ENCODE measurements at places on chromosomes 13 and 19.

- DNase-seq = no peak
Measured at GRCh38 chr13:25657157-25657556, 285.4 kb downstream of the ATP8A2 start.

DNA sequence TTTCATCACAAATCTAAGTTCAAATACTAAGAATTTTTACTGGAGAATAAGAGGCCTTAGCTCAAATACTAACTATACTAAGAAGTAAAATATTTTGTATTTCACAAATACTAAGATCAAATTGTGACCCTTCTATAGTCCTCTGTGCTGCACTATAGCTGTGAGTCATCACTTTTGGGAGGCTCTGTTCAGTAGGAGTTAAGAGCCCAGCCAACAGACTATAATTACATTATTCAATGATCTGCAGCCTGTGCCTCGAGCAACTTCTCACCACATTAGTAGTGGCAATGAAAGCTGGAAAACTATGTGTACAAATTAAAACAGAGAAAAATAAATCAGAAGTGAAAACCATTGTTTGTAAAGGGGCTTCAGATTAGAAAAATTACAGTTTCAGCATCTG is 147.3 kb upstream of the GPC6 start:
- DNase-seq = no peak

DNA sequence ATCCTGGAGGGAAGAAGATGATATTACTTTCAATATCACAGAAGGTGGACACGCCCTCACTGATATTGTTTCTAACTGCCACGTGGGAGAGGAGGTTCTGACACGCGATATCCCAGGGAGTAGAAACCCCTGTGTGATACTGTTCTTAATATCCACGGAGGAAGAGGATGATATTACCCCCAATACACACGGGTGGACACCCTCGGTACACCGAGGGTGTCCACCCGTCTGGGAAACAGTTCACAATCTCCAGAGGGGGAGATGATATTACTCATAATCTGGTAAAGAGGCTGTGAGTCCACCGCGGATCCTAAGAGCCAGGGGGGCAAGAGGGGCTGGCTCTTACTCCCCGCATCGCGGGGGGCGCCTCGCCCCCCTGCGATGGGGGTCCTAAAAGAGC is 29.7 kb upstream of the RGCC start:
- no peak for DNase-seq

DNA sequence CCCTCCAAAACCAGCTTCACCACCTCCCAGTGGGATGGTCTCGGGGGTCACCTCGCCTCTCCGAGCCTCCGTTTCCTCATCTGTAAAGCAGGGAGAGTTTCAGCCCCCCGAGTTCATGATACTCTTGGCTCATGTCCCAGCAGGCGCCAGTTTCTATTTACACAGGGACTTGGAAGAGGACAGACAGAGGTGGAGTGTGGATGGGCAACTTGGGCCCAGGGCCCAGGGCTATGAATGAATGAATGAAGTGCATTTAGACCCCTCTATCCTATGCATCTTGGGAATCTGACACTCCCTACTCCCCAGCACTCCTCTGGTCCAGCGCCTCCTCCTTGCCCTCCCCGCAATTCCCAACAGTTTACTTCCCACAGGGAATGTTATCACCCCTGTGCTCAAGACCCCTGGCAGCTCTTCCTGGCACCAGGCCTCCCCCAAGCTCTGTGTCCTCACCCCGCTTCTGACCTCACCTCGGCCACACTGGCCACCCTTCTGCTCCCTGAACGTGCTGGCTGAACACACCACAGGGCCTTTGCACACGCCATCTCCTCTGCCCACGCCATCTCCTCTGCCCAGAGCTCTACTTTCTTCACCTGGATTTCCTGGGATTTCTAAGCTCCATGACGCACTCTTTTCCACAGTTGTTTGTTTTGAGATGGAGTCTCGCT is 4.9 kb upstream of the C2CD4C start:
- no peak for DNase-seq

DNA sequence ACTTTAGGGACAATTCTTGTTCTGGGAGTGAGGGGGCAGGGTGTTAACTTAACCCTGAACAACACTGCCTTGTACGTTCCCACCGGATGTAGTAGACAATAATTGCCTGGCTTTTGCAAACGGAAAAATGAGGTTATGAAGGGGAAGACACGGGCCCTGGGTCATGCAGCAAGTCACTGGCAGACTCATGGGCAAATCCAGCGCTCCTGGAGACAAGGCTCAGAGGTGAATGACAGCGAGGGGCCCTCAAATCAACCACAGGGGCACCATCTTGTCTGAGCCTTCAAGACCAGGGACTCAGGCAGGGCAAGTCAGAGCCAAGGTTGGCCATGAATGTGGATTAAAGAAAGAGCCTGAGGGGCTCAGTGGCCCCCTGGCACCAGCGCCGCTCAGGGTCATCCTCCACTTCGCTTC is 2.8 kb downstream of the RASA3 start:
- DNase-seq = no peak

- DNase-seq = no peak
Measured at GRCh38 chr19:44548736-44549135, 19.3 kb upstream of the CEACAM20 start.

DNA sequence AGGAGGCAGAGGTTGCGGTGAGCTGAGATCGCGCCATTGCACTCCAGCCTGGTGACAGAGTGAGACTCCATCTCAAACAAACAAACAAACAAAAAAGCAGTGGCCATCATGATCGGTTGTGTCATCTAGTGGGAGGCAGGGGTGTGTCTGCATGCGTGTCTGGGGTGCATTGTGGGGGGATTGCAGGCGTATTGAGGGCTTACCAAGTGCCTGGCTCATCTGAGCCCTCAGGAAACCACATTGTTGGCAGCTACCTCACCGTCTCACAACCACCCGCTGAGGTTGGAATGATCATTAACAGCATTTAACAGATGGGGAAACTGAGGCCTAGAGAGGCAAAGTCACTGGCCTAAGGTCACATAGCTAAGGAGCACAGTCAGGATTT is 30.5 kb downstream of the NFIC start:
- no peak for DNase-seq

DNA sequence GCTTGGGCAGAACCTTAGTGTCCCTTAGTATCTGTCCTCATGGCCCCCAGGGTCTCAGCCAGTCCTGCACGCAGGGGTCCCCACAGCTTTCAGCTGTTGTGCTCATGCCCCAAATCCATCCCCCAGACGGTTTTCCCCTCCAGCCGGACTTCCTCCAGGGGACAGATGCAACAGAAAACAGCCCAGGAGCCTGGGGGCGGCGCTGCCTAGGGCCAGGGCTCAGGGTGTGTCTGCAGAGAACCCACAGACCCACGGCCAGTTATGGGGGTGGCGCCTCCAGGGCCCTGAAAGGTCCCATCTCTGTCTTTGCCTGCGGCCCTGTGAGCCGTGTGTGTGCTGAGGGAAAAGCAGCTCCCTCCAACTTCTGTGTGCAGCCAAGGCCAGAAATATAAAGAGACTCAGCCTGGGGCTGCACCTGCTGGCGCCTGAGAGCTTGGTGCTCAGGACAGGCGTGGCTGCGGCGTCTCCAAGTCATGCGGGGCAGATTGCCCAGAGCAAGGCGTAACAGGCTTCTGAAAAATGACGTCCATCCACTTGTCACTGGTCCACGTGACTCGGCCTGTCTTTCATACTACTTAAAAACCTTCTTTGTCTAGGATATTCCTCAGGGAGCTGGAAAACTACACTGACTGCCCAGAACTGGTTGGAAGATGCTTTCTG is 22.1 kb upstream of the F7 start:
- DNase-seq = no peak

DNA sequence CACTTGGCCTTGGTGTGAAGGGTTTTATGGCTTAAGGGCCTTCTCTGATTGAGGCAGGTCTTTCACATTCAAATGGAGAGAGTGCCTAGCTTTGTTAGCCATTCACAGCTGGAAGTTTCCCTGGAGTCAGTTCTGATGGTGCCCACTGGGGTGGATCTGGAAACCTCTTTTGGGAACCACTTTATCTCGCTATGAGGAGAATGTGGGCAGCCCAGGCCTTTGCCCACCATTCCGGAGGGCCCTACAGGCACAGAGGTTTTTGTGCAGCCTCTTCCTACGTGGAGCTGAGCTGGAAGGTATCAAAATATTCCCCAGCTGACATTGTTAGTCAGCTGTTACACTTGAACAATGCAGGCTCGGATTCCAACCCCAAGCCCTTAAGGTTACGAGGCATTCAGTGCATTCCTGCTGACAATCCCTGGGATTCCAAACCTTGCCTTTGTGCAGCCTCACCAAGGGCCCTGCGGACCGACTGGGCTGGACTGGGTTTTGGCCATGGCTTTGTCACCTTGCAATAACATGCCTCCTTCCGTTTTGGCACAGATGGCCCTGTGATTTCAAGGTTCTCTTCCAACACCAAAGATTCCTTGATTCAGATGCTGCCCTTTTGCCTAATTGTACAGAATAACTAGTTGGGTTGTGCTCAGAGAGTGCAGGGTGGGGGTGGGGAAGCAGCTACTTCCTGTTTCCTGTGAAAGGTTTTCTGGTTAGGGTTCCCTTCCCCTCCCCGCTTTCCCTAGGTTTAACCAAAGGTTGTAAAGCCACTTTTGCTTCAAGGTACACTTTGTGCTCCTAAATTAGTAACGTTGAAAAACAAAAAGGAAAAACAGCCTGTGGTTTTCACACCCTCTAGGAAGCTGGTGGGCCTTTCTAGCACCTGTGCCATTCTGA is 27.0 kb downstream of the SAE1 start:
- no peak for DNase-seq

DNA sequence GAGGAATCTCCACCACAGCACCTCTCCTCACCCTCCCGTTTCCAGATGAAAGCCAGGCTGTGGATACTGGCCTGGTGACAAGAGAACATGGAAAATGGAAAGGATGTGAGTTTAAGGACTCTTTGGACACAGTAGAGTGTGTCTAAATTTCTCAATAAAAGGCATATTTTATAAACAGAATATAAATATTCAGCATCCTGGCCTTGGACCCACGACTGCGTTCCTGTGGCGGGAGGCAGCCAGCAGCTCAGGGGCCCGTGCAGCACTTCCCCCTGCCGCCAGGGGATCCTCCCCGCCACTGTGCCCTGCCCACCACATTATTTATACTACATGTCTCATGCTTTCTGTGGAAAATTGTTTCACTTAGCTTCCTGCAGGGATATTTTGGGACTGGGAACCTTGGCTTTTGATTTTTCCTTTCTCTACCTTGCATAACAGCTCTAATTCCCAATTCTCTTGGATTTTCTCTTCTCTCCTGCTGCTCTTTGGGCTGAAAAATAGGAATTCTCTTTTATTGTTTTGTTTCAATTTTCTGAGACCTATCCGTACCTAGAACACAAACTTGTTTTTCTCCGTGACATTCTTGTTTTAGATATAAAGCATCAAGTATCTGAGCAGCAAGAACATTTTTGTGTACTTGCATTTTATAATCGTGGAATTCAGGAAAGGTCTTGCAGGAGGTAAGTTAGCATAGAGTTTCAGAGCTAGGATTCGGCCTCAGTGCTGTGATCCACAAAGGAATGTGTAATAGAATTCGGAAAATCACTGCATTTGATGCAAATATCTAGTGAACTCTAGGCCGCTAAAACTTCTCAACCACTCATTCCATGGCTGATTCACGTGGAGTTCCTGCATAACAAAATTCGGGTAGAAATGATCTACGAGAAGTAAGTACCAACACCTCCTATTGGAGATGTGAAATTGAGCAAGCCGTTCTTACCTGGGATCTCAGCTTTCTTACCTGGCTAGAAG is 107.7 kb upstream of the SPATA13 start:
- no peak for DNase-seq

GRCh38 chr13:46318986-46319385 is 68.1 kb downstream of the RUBCNL start:
- DNase-seq = no peak

DNA sequence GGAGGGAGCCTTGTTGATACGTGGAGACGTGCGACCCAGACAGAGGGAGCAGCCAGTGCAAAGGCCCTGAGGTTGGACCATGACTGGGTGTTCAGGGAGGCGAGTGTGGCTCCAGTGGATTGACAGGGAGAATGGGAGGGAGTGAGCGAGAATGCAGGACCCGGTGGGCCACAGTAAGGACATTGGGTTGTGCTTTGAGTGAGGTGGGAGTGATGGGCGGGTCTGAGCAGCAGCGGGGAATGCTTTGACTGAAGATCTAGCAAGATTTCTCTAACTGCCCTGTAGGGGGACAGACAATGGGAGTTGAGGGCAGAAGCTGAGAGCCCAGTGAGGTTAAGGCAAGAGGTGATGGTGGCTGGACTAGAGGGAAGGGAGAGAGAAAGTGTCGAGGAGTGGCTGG is 7.7 kb upstream of the NANOS2 start:
- no peak for DNase-seq

GRCh38 chr19:30419568-30420180 is 47.5 kb downstream of the ZNF536 start:
- DNase-seq = no peak

- no peak for DNase-seq
Measured at GRCh38 chr19:45705115-45705514, 12.6 kb downstream of the QPCTL start.

DNA sequence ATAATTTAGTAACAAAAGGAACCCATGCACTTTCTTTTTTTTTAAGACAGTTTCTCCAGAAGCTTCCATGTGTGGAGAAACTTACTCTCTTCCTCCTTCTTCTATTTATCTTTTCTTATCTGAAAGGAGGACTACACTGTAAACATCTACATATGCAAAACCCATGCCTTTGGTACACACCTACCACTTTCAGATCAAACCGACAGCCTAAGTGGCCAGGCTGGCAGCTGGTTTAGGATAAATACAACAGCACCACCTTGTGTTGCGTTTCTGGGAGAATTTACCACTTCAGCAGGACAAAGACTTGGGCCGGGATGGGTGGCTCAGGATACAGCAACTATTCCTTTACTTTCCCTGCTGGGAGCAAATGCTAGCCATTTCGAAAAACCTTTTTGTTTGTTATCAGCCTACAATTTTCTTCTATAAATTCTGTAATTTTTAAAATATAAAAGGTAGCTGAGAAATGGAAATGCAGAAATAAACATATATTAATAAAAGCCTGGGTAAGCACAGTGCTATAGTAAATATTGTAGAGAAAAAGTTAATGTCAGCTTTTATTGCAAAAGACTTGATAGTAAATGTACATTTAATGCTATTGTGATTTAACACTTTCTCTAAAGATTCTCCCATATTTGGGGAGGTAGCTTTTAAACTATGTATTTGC is 94.0 kb upstream of the RFC3 start:
- DNase-seq = peak; percentile 42

GRCh38 chr13:104525467-104525866 is 1459.2 kb upstream of the SLC10A2 start:
- no peak for DNase-seq

- peak; percentile 95 for DNase-seq
Measured at GRCh38 chr19:1856698-1857603, 6.4 kb downstream of the KLF16 start.

DNA sequence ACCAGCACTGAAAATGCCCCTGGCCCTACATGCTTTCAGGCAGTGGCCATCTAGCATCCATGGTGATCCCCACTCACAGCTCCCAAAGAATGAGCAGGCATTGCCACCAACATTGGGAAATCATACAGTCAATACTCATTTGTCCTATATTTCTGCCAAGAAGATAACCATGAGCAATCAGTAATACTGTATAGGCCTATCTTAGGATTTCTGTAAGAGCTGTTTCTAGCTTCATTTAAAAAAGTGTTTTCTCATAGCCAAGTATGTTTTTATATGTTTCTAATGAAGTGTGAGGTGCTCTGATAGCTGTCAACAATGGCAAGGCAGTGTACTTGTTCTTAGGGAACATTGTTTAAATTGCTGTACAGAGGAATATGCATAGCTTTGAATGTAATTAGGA is 428.7 kb downstream of the FGF9 start:
- DNase-seq = no peak

- no peak for DNase-seq
Measured at GRCh38 chr19:3178973-3179738, 587 bp downstream of the S1PR4 start.

All from HuH-7.5 (cell line).